GM10248 (cell line): ENCODE measurements at places on chromosomes 12 and 14.

DNA sequence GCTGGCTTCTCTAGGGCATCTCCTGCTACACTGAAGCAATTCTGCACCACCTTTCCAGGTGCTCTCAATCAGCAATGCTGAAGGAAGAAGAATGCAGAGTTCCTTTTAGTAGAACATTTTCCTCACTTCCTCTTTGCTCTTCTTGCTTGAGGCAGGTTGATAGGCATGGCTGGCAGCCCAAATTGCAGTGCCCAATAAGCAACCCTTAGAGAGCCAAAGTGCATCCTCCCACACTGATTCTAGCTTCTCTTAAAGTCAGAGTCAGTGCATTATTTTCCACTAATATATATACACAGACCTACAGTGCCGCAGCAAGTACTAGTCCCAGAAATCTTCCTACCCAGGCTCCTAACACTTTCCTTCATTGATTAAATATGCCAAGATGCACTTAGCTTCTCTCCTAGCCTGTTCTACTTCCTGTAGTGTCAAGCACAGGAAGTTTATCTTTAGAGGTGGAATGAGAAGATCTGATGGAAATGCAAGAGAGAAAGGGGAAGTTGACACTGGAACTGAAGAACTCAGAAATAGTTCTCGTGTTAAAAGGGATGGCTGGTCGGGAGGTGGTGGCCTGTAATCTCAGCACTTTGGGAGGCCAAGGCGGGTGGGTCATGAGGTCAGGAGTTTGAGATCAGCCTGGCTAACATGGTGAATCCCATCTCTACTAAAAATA, 132.7 kb downstream of the SSPN start:
- DNase-seq: no peak

DNA sequence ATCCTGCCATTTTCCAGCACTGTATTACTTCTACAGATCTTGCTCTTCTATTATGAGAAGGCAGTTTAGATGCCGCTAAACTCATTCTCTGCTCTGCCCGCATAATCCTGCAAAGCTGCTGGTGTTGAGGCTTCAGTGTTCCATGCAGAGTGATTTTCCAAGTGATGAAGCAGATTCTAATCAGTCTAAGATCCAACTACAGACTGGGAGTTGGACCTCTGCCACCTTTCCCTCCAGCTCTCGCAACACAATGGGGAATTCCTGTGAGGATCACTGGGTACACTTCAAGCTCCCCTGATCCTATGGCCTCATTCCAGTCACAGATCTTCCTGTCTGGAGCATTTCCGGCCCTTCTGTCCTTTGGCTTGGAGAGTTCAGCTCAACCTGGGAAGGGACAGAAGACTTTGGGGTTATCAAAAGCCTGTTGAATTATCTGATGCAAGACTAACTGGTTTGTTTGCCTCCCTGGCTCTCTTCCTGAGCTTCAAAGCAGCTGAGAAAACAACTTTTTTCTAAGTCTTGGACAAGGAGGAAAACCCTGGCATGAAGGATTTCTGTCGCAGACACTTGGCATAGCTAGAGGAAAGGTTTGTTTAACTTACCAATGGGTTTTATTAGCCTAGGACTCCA, 333.9 kb downstream of the ZFP36L1 start:
- DNase-seq: no peak

GRCh38 chr12:18139989-18140596, 50.1 kb upstream of the RERGL start:
- no peak for DNase-seq

DNA sequence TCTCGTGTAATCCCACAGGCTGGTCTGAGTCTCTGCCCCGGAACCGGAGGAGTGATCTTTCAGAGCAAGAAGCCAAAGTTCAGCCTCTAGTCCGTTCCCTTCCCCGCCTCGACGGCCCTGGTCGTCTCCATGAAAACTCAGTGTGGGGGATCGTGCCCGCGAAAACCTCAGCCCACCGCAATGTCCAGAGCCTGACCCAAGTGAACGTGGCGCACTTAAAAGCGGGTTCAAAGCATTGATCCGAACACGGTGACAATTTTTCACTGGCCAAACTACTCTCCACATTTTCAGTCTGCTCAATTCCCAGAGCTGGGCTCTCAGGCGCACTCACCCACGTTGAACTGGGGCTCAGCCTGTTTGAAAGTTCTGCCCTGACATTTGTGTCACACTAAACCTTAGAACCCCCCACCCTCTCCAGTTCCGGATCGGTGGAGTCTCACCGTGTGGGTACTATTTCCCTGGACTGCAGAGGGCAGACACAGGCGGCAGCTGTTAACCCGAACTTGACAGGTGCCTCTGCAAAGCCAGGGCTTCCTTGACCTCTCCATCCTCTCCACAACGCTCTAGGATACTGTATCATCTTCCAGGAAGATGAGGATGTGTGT, 886 bp upstream of the PRICKLE1 start:
- peak; percentile 15 for DNase-seq

GRCh38 chr12:13060581-13060980, 16.4 kb downstream of the FAM234B start:
- DNase-seq: no peak

GRCh38 chr14:94573475-94574277, 7.5 kb upstream of the SERPINA5 start:
- DNase-seq: no peak

- no peak for DNase-seq
Measured at GRCh38 chr14:74503938-74504335, 10.4 kb downstream of the ISCA2 start.

DNA sequence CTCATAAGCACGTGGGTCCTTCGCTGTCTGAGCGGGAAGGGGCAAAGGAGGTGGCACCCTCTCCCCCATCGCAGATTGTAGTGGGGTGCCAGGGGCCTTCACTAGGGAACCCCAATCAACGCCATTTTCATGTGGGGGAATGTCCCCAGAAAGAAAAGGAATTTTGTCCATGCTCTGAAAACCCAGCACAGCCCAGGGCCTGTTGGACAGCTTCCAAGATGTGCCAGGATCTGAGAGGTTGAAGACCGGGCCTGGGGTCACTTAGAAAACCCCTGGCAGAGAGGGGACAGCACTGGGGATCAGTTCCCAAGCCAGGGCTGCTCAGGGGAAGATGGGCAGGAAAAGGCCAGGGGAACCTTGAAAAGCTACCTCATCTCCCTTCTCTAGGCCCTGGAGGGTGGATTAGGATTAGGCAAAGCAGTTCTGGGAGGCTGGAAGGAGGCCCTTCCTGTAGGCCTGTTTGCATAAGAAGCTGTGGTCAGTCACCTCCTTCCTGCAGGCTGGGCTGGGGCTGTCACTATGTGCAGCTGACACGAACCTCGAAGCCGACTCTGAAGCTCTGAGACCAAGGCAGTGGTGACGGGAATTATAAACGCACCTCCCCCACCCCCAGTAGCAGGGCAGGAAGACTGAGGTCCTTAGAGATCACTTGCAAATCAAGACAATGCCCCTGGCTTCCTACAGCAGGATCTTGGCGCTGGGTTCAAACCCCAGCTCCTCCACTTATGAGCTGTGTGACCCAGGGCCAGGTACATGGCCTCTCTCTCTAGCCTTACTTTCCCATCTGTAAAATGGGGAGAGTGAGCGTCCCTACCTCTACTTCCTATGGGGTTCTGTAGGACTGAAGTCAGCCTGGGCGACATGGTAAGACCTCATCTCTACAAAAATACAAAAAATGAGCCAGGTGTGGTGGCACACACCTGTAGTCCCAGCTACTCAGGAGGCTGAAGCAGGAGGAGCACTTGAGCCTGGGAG, 29.0 kb downstream of the TESC start:
- DNase-seq: no peak
